ENCODE measurements at places on chromosomes 1 and 21.

DNA sequence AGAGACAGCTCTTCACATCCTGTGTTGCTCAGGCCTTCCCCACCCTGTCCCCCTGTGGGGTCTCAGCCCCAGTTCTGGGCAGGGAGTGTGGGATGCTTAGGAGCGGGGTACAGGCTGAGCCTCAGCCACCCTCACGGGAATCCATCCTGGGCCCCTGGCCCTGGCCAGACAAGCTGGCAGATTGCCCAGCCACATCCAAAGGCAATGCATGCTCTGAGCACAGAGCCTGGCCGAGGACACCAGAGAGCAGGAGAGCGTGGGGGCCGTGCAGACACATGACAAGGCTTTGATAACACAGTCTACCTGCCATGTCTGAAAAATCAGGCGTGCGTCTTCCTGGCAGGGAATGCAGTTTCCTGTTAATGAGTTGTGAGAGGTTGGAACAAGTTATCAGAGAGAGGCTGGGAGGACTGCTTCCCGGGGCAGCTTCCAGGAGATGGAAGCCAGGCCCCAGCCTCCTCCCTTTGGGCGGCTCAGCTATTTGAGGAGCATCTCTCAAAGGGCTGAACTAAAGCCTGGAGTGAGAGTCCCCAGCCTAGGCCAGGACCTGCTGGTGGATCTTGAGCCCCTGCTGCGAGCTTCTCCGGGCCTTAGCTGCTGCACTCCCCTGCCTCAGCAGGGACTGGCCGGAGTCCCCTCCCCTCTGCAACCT, 72.2 kb upstream of the SELENON start:
- peak; percentile 4 for DNase-seq

GRCh38 chr1:227544067-227545050, 19.0 kb upstream of the ZNF678 start:
- no peak for DNase-seq

GRCh38 chr21:44897326-44898010, 23.2 kb downstream of the ITGB2 start:
- DNase-seq: no peak

GRCh38 chr1:204684206-204684570, 1.4 kb downstream of the LRRN2 start:
- no peak for DNase-seq

DNA sequence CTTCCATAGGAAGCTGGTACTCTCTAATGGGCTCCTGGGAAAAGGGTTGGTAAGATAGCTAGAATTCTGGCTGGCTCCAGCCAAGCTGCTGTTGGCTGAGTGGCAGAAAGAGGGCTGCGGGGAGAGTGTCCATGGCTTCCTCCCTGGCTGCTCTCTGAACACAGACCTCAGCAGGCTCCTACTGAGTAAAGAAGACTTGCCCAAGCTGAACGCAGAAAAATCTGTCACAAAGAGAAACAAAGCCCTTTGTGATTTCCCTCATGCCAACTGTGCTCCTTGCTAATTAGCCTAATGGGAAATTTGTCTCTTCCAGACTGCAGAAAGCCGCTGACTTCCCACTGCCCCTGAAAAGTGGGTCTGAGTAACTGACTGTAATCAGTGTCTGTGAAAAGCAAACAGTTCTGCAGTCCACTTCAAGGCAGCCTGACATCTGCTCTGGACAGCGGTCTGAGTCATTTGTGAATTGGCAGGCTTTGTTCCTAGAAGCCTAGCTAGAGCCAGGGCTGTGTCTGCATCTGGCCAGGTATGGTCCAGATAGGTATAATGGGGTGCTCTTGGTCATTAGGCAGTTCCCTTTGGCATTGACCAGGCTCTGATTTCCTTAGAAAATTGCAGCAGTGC, 282.8 kb downstream of the ZNF648 start:
- peak; percentile 67 for DNase-seq

DNA sequence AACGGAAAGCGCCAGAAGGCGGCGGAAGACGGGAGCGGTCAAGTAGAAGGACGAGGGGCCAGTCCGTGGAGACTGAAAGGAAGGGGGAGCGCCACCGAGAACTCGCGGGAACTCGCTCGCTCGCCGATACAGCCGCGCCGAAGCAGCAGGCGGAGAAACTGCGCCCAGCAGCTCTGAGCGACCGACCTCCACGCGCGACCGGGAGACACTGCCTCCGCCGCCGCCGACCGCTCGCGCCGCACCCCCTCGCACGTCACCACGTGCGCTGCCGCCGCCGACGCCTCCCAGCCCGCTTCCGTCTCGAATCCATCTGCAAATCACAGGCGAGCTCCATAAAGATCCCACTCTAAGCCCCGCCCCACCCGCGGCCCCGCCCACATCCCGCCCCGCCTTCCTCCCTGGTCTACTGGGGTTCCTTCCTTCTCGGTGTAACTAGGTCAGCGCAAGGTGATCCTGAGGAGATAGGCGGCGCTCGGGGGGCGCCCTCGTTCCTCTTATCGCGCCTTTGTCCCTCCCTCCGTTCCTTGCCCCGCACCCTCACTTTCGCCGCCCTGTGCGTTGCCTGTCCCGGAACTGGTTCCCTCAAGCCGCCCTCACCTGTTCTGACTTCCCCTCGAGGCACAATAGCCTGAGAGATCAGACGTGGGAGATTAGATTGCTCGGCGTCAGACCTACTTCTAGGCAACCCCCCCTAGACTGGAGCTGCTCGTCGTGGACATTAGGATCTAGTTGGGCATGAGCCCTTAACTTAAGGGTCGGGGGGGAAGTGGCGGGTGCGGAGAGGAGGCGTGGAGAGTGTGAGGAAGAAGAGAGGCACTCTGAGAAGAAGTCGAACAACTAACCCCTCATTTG, at the start of gene IVNS1ABP:
IVNS1ABP (minus strand) TSS at position 210 of the 852 bp plus-strand sequence. CDS start 7,750 bp downstream, outside the sequence.
- DNase-seq: peak; percentile 98

GRCh38 chr21:42341776-42342542, 8.8 kb downstream of the TFF2 start:
- peak; percentile 56 for DNase-seq

GRCh38 chr1:109622895-109623294, 3.3 kb downstream of the AMPD2 start:
- no peak for DNase-seq

DNA sequence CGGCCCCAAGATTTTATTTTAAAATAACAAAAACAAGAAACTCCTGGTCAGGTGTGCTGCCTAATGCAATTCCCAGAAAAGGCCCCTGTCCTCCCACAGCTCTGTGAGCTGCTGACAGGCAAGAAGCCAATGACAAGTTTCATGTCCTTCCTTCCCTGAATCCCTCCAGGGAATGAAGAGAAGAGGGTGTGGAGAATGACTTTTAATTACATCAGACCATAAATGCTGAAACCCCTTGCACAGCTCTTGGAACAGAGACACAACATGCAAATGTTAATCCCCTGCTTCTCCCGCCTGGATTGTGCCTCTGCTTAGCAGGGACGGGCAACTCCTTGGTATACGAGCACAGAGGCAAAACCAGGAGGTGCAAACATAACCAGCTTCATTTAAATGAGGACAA, 228.1 kb upstream of the CAMK1G start:
- DNase-seq: no peak

- no peak for DNase-seq
These were observed 132.6 kb upstream of the DUSP10 start for GRCh38 chr1:221874285-221875003.

GRCh38 chr1:86487811-86488141, 19.0 kb downstream of the CLCA1 start:
- DNase-seq: no peak

DNA sequence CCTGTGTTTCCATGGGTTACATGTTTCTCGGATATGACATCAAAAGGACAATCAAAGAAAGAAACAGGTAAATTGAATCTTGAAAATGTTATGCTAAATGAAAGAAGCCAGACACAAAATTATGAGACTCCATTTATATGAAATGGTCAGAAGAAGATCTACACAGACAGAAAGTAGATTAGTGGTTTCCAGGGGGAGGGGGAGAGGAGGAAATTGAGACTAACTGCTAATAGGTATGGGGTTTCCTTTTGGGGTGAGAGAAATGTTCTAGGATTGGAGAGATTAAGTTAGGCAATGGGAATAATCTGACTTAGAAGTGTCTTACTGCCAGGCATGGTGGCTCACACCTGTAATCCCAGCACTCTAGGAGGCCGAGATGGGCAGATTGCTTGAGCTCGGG, 21.8 kb downstream of the ITGB3BP start:
- DNase-seq: no peak

- no peak for DNase-seq
These were observed 100.6 kb upstream of the ARTN start for GRCh38 chr1:43832998-43833397.

GRCh38 chr1:83746234-83746633, 252.7 kb downstream of the TTLL7 start:
- no peak for DNase-seq

GRCh38 chr1:1425753-1426495, 4.8 kb upstream of the ANKRD65 start:
- DNase-seq: no peak

GRCh38 chr21:38798481-38798882, 7.2 kb upstream of the ETS2 start:
- DNase-seq: no peak

DNA sequence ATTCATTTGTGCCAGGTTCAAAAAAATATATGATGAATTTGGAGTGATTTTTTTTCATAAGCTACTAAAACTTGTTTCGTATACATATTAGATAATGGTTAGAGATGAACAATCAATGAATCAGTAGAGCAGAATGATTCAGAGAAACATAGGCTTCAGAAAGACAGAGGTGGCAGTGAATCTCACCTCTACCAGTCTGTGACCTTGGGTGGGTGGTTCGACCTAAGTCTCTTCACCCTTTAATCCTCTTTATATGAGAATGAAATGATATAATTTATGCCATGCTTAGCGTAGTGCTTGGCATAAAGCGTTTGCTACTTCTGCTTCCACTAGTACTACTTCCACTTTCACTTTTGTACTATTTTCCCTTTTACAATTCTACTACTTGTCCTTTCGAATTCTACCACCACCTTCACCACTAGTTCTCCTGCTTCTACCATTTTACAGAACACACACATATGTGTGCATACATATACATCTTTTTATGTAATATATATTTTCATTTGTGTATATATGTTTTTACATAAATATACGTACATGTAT, 45.1 kb downstream of the FYB2 start:
- no peak for DNase-seq

GRCh38 chr1:159113596-159114433, 37.2 kb upstream of the AIM2 start:
- no peak for DNase-seq
